ENCODE measurements at places on chromosomes 11 and 22.
A peak's percentile ranks its signal among the peaks of the same experiment; 100 is the strongest.

- DNase-seq, result no peak
Observed at GRCh38 chr11:102420547-102420946, 32.0 kb downstream of the TMEM123 start.

DNA sequence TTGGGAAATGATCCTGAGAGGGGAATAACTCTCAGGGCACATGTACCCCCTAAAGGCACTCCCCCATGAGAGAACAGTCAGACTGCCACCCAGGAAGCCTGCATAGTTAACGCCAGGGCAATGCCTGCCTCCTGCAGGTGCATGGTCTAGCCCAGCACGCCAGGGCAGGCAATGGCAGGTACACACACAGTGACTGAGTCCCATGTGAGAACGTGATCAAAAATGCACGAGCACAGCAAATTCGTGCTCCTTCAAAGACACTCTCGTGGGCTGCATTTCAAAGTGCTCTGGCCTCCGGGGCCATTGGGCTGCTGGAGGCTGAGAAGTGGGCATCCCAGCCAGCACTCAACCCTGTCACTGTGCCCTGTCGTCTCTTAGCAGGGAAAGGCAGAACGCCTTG is 79.7 kb downstream of the SHANK2 start:
- DNase-seq, result no peak

GRCh38 chr22:23503142-23503541 is 76.9 kb downstream of the IGLL1 start:
- no peak for DNase-seq

DNA sequence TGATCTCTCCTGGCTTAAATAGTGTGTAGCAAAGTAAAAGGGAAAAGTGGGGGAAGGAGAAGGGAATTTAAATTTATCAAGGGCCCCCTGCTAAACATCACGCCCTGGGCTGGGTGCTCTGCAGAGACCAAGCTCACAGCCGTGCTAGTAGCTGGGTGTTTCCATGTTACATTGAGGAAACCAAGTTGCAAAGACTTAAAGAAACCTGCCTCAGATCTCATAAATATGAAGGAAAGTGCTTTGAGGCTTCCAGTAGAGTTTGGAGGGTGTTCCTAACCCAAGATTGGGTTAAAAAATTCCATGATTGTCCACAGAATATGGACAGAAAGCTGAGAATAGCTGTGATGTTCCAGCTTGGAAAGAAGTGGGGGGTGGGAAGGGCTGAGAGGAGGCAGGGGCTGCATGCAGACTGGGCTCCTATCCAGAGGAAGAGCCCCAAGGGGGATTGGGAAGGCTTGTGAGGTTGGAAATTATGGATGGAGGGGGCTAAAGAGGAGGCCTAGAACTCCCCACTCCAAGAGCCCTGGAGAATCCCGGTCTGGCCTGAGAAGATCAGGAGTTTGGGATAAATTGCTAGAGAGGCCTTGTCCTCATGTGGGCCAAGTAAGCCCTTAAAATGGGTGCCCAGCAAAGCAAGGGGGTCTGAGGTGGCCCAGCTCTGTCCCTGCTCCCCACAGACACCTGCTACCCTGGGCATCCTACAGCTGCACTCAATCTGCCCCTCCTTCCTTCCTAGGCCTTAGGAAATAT is 25.0 kb upstream of the OAF start:
- peak; percentile 96 for DNase-seq

DNA sequence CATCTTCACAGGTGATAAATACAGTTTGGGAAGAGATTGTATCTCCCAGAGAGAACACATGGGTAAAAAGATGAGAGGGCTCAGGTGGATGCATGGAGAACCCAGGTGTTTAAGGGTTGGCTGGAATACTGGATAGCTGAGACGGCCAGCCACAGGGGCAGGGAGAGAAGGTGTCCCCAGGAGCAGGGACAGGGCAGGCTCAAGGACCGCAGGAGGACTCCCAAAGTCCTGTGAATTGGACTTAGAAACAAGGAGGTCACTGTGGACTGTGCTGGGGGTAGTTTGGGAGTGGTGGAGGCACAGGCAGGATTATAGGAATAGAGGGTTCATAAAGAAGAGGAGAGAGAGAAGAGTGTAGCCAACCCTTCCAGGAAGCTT is 103.8 kb upstream of the PARVA start:
- DNase-seq, result no peak

DNA sequence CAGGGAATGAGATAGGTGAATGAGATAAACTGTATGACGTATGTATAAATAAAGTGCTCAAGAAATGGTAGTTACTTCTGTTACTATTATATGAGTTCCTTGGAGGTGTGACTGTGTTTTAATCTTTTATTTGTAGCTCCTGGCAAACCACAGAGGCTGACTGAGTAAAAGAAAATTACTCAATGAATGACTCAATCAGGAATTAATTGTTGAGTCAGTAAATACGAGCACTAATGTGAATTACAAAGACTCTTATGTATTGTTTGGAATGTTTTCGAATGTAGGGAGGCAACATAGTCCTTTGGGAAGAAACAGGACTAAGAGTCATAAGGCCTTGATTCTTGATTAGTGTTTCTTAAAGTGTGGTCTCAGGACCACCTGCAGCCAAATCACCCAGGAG is 51.1 kb upstream of the BLID start:
- no peak for DNase-seq

DNA sequence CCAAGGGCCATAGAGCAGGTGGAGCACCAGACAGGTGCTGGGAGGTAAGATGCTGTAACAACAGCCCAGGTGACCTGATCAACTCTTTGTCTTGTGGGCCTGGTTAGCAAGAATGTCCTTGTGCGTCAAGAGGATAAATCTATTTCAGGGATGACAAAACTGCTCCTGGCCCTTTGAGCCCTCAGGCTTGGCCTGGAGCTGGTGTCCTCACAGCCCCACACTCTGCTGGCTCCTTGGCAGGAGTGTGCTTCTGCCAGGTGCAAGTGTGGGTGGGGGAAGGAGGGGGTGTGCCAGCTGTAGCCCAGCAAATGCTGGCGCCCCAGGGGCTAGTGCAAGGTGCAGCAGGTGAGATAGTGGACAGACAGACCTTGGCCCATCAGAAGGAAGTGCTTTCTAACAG is 19.5 kb downstream of the AMPD3 start:
- DNase-seq, result no peak

GRCh38 chr11:85316967-85317366 is 310.2 kb downstream of the DLG2 start:
- no peak for DNase-seq

- no peak for DNase-seq
Observed at GRCh38 chr11:70247710-70248072, 22.8 kb upstream of the PPFIA1 start.

- DNase-seq, result no peak
Observed at GRCh38 chr11:1983601-1983961, 14.1 kb downstream of the H19 start.

GRCh38 chr11:123754101-123754568 is at the start of gene OR6X1:
Gene OR6X1 (minus strand): TSS chr11:123754518. CDS start chr11:123754518, 0 bp downstream.
- no peak for DNase-seq

GRCh38 chr11:18705651-18706281 is 7.2 kb downstream of the TMEM86A start:
- peak; percentile 49 for DNase-seq

- DNase-seq, result no peak
Observed at GRCh38 chr11:33920838-33921613, 29.1 kb upstream of the LMO2 start.

GRCh38 chr11:19713196-19714021 is 772 bp downstream of the NAV2 start:
- DNase-seq, result no peak

- DNase-seq, result no peak
Observed at GRCh38 chr11:70272009-70272408, 1.5 kb downstream of the PPFIA1 start.

DNA sequence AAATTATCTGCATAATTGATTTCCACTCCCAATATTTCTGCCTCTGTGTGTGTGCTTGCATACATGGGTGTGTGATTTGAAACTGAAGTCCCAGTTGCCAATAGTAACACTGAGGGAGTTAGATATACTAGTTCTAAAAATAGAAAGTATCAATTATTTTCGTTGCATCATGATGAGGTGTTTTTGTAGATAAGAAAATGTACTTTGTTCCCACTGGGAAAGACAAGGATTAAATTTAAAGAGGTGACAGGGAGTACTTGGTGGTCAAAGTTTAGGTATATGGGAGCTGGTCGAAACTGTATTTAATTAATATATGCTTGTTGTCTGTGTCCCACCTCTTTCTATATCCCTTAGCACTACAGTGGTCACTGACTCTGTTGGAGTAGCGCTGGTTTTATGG is 444.5 kb downstream of the NELL1 start:
- no peak for DNase-seq

- DNase-seq, result no peak
Observed at GRCh38 chr11:117583063-117583801, 213.8 kb downstream of the DSCAML1 start.

GRCh38 chr11:26483108-26483507 is 89.0 kb downstream of the MUC15 start:
- no peak for DNase-seq

DNA sequence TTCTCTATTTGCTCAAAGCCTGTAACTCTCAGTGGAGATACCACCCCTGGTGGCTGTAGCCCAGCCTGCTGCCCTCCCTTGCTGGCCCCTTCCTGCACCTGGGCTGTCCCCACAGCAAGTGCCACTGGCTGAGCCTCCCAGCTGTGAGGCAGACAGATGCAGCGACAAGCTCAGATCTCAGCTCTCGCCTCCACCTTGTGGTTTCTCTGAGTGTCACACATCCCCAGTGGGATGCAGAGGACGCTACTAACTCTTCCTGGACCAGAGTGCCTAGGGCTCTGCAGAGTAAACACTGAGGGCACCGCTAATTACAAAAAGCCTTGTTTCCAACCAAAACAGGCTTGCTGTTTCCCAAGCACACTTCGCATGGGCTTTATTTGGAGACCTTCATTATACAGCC is 8.9 kb downstream of the YPEL1 start:
- DNase-seq, result no peak

DNA sequence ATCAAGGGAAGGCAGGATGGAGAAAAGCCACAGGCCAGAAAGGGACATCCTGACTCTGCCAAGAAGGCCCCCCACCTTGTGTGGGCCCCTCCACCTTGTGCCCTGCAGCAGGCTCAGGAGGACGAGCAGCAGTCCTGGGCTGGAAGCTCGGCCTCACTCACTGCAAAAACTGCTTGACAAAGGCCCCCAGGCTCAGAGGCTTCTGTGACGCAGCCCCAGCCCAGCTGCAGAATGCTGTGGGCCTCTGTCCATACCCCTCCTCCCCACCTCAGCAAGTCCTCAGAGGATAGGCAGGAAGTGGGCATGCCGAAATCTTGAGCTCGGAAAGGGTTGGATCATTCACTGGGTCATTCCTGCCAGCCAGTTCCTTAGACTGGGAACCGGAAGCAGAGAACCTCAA is 61.9 kb downstream of the NRXN2 start:
- DNase-seq, result peak; percentile 89

DNA sequence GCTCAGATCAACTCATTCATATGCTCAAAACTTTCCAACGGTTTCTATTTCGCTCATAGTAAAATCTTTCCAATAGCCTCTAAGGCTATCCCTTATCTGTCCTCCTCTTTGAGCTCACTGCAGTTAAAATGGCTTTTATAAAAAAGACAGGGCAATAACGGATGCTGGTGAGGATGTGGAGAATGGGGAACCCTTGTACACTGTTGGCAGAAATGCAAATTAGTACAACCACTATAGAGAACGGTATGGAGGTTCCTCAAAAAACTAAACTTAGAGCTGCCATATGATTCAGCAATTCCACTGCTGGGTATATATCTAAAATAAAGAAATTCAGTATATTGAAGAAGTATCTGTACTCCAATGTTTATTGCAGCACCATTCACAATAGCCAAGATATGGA is 345.6 kb downstream of the DLG2 start:
- no peak for DNase-seq

GRCh38 chr11:119728211-119728626 is 781 bp downstream of the NECTIN1 start:
- DNase-seq, result no peak

DNA sequence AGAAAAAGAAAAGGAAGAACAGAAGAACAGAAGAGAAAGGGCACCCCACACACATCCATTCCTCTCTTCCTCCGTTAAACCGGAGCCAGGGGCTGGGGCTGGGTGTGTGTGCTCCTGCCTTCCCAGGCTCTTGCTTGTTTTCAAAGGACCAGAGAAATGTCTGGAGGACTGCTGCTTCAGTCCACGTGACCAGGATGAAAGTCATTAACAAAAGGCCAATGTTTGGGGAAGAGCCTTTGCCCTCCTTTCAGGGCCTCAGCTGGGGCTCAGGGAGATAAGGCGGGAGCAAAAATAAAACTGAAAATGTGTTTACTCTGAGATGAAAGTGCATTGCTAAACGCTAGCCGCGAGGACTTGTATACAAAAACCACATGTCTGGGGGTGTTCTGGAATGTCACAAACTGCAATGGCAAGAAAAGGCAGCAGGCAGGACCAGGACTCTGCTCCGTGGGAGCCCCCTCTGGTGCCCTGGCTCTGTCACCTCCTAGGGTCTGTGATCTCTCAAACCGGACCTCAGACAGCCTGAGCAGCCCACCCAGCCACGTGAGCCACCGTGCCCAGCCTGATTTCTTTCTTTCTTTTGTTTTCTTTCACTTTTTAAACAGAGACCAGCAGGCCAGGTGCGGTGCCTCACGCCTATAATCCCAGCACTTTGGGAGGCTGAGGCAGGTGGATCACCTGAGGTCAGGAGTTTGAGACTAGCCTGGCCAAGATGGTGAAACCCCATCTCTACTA is 31.6 kb upstream of the MYH9 start:
- DNase-seq, result no peak

DNA sequence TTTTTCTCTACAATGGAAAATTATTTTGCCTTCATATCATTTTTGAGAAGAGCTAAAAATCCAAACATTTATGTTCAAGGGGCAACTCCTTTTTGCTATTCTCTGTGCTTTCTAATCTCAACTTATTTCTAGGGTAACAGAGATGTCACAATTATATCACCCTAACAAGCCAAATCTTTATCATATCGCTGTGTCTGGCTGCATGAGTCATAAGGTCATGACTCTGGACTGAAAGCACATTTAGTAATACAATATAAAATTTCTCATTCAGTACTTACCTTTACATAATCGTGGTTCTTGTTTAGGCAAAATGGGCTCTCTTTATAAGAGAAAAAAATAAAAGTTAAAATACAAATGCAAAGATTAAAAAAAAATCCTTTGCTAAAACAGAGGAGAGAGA is 326.0 kb downstream of the CASP12 start:
- no peak for DNase-seq

DNA sequence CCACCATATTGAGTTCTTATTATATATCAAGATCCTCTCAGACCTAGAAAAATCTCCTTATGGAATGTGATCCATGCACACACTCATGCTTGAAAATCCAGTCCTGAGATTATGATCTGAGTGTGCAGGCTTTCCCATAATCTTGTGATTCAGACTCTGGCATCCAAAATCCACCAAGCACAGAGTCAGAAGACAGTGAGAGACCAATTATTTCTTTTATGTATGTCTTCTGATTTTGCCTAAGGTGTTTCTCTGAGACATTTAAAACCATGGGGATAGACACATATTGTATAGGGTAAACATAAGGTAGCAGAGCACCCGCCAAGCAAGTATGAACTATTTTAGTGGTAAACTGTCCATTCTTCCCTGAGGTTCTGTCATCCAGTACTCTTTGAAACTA is 52.0 kb upstream of the MMP13 start:
- no peak for DNase-seq

All from right hindlimb (tissue), 1 donor.